ENCODE measurements at places on chromosomes 13 and 19.

DNA sequence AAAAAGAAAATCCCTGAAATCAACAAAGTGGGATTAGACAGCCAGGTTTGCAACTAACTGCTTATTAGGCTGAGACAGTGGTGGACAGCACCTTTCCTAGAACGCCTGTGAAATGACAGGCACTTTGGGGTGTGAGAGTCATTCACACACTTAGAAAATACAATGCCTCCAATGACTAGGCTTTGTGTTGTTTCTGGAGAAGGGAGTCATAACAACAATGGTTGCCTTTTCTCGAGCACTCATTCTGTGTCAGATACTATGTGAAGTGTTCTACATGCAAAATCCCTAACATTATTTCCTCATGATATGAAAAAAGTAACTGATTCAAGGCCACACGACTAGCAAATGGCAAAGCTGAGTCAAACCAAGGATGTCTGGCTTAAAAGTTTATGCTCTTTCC lies 41.2 kb downstream of the SACS start:
- no peak for DNase-seq

- DNase-seq = no peak
These were observed 1.5 kb downstream of the KCNN4 start for GRCh38 chr19:43779147-43779819.

GRCh38 chr13:50073340-50073739 lies 58.1 kb downstream of the KCNRG start:
- no peak for DNase-seq

GRCh38 chr13:21673789-21674489 lies 3.1 kb downstream of the FGF9 start:
- DNase-seq = peak; percentile 79

GRCh38 chr13:28583651-28584091 lies 75.3 kb upstream of the POMP start:
- no peak for DNase-seq

DNA sequence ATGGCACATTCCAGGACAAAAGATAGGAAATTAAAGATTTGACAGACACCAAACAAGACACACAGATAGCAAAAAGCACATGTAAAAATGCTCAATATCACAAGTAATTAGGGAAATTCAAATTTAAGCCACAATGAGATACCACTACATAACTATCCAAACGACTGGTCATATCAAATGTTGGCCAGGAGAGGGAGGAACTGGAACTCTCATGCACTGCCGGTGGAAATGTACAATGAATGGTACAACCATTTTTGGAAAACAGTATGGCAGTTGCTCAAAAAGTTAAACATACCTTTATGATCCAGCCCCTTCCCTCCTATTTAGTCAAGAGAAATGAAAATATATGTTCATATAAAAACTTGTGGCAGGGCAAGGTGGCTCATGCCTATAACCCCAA lies 36.8 kb upstream of the CYP2S1 start:
- DNase-seq = no peak
